Midbrain (tissue), 1 donor: ENCODE measurements at places on chromosomes 16 and 17.

GRCh38 chr16:53235851-53236250 is 181.1 kb downstream of the CHD9 start:
- DNase-seq = no peak

- no peak for DNase-seq
Observed at GRCh38 chr16:4926928-4927327, 10.0 kb downstream of the PPL start.

- DNase-seq = no peak
Observed at GRCh38 chr16:69013991-69014390, 91.5 kb upstream of the HAS3 start.

DNA sequence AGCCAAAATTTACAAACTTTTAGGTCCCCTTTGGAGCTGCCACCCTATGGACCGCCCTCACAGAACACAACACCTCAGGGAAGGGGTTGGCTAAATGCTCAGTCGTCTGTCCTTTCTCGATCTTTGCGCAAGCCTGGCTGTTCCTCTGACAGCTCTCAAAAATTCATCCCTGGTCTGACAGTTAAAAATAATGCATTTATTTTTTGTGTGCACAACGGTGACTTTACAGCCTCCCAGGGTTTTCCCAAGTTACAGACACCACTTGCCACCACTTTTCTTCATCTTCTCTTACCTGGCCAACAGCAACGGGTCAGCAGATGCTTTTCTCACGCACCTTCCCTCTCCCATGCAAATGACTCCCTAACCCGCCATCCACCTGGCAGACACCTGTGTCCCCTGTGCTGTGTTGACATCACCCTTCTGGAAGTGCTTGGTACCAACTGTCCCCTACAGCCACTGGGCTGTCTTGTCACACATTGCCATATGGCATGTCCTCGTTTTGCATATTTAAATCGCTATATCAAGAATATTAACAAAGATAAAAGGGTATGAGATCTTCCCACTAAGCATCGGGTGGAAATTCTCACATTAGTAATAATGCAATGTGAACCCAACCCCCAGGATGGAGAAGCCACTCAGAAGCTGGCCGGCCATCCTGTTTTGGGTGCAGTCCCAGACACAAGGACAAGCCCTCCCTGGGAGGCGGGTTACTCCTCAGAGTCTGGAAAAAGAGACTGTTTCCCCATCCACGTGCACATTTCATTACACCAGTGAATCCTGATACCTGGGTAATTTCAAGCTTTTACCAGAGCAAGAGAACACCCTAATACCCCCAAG is 187.0 kb downstream of the ZFHX3 start:
- DNase-seq = no peak

DNA sequence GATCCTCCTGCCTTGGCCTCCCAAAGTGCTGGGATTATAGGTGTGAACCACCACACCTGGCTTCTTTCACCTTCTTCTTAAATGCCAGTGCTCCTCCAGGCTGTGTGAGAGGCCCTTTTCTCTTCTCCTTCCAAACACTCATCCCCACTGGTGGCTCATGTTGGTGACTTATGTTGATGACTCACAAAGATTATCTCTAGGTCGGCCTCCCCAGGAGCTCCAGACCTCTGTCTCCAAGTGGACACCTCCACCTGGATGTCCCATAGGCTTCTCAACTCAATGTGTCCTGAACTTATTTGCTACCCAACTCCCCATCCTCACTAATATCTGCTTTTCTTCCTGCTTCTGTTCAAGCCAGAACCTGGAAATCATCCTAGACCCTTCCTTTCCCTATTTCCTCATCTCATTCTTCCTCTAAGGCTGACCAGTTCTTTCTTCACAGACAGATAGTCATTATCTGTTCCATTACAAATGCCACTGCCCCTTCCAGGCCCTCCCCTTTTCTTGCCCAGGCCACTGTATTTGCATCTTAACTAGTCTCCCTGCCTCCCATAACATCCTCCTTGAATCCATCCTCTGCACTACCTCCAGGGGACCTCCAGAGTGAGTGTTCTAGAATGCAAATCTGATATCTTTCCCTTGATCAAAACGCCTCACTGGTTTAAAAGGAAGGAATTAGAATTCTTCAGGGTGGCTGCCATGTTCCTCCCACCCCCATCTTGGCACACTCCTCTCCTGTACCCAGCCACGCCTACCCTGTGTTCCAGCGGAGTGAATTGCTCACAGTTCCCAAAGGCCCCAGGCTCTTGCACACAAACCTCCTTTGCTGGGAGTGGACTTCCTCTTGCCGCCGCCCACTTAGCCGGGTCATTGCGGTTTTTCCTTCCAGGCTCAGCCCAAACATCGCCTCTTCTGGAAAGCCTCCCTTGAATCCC is 34.8 kb upstream of the FBXO47 start:
- DNase-seq = no peak

DNA sequence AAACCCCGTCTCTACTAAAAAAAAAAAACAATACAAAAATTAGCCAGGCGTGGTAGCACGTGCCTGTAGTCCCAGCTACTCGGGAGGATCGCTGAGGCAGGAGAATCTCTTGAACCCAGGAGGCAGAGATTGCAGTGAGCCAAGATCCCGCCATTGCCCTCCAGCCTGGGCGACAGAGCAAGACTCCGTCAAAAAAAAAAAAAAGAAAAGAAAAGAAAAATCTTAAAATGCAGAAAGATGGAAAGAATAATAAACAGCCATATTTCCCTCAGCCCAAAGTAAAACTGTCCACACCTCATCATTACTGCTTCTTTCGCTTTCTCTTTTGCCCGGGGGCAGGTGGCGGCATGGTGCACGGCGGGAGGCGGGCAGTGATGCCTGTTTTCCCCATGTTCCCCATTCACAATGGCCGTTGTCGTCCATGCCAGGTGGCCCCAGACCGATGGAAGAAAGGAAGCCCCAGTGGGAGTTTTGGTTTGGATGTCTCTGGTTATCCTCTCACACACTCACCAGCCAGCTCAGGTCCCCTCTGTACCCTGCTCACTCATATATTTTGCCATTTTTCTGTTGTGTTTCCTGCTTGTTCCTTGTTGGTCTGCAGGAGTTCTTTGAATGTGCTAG is 37.0 kb upstream of the PEMT start:
- DNase-seq = no peak

DNA sequence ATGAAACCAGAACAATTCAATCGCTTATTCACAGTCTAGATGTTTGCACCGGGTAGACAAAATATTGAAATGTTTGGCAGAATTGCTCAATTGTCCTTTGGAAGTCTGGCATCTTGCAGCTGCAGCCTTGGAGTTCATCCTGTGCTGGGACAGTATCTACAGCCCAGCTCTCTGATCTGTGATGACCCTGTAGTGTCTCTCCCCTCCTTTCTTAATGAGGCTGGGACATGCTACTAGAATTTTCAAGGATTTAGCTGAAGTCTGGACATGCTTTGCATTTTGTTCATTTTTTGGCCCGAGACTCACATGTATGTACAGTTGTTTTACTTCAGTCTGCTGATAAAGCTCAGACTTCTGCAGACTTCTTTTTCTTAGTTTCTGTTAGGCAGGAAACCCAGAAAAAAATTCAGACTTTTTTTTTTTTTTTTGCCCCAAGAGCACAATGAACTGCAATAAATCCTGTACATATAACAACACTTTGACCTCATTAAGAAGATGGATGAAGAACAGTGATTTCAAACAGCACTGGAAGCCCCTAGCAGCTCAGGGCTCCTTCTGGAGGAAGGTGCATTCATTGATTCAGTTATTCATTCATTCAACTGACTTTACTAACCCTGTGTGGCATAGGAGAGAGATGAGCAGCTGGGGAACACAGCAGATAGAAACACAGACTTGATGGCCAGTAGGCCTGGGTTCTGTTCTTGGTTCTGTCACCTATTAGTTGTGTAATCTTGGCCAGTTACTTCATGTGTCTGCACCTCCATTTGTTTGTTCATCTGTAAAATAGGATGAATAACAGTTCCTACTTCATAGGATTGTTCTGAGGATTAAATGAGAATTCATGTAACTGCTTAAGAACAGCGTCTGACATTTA is 210.0 kb downstream of the MAP2K4 start:
- no peak for DNase-seq
